ENCODE measurements at places on chromosomes 1 and 21. TPM values are rescaled to one million over a fixed set of nuclear protein-coding genes. Genes with fewer than 3 reads are reported as not detected.

GRCh38 chr1:9761855-9762254, 61.9 kb downstream of the CLSTN1 start:
- DNase-seq = no peak

DNA sequence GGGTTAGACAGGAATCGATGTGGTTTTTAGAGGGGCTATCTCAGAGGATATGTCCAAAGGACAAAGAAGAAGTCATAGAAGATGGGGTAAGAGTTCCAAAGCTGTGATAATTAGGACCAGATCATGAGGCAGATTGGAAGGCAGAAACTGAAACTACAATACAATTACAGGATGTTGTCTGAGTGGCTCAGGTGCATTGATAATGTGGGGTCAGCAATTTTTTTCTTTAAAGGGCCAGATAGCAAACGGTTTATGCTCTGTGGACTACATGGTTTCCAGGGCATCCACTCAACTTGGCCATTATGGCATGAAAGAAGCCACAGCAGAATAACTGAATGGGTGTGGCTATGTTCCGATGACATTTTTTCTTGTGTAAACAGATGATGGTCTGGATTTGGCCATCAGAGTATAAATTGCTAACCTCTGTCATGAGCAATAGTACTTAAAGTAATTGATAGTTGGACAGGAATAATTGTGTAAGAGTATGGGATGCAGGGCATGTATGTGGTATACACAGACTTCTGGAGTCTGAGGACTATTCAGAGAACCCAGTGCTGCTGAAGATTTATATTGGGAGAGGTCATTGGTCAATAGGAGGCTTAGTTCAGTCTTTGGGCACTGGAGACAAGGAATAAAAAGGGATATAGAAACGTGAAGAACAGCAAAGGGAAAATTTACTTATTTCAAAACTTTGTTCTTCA, 198.4 kb upstream of the ADGRL4 start:
- DNase-seq = no peak

MANEAL gene
- total RNA-seq = 1.1 TPM

TBX19 gene
- total RNA-seq = 5.3 TPM

- DNase-seq = no peak
These were observed 3.7 kb downstream of the RAB25 start for GRCh38 chr1:156064615-156065014.

CAMTA1 gene
- total RNA-seq = 159 TPM

RGSL1 gene
- total RNA-seq = not detected

GRCh38 chr1:231950331-231951128, 323.9 kb downstream of the DISC1 start:
- no peak for DNase-seq
